ENCODE measurements at places on chromosomes 1 and 21. TPM values are rescaled to one million over a fixed set of nuclear protein-coding genes. Genes with fewer than 3 reads are reported as not detected.

GRCh38 chr1:8908388-8909151 lies 30.1 kb upstream of the ENO1 start:
- peaks cover 3% of the 10 kb centered on the region for H3K27me3 ChIP-seq
- no peak overlapping the region for H3K4me3 ChIP-seq
- H3K27ac ChIP-seq = no peak overlapping the region
- H3K4me1 ChIP-seq = peaks cover 12% of the 10 kb centered on the region
- no peak for DNase-seq

GRCh38 chr1:152112885-152113432 lies 2.3 kb downstream of the TCHH start:
- H3K36me3 ChIP-seq = peaks cover 4% of the 10 kb centered on the region
- H3K4me3 ChIP-seq = no peak overlapping the region
- no peak overlapping the region for H3K27ac ChIP-seq

- peaks cover 10% of the 10 kb centered on the region for H3K4me1 ChIP-seq
- H3K27ac ChIP-seq = no peak overlapping the region
- no peak for DNase-seq
- H3K4me3 ChIP-seq = no peak overlapping the region
Measured at GRCh38 chr1:101366513-101367215, 129.8 kb downstream of the S1PR1 start.

GRCh38 chr1:94339206-94339927 lies 78.8 kb upstream of the ABCD3 start:
- H3K27ac ChIP-seq = no peak overlapping the region
- H3K36me3 ChIP-seq = no peaks in the 10 kb centered on the region
- peaks cover 2% of the 10 kb centered on the region for H3K4me1 ChIP-seq
- DNase-seq = no peak
- H3K27me3 ChIP-seq = peaks cover 11% of the 10 kb centered on the region

DNA sequence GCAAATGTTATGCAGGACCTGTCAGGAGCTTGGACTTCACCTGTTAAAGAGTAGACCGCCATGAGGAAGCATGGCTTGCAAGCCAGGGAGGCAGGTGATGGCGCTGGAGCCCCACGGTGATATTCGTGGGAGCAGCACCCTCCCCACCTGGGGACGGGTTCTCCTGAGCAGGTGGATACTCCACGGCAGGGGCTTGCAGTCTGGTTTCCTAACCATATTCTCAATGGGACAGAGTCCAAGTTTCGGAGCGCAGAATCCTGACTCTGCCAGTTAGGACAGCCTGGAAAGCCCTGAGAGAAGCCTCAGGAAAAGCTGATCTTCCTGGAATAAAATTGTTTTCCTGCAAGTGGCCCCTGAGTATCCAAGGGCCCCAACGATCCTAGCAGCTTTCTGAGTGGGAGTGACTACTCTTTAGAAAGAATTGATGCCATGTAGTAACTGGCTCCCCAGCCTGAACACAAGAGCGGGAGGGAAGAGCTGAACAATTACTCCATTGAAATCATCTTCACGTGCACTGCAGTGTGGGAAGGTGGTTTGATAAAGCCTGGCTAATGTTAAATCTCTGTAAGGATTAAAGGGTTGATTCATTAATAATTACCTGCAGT lies 146.3 kb upstream of the RAB4A start:
- no peaks in the 10 kb centered on the region for H3K27me3 ChIP-seq
- no peak for DNase-seq
- H3K4me1 ChIP-seq = peaks cover 25% of the 10 kb centered on the region
- H3K36me3 ChIP-seq = no peaks in the 10 kb centered on the region

GRCh38 chr1:64425521-64425920 lies 44.4 kb upstream of the CACHD1 start:
- H3K36me3 ChIP-seq = no peaks in the 10 kb centered on the region
- no peak overlapping the region for H3K27ac ChIP-seq
- H3K4me1 ChIP-seq = no peaks in the 10 kb centered on the region
- H3K27me3 ChIP-seq = no peaks in the 10 kb centered on the region
- no peak for DNase-seq

The GPR37L1 gene
- not detected for total RNA-seq

GRCh38 chr1:32241001-32241763 lies 5.8 kb upstream of the FAM167B start:
- peak; percentile 58 for DNase-seq
- H3K27ac ChIP-seq = no peak overlapping the region
- H3K27me3 ChIP-seq = no peaks in the 10 kb centered on the region
- H3K4me1 ChIP-seq = peaks cover 19% of the 10 kb centered on the region

The CELA2B gene
- total RNA-seq = not detected

DNA sequence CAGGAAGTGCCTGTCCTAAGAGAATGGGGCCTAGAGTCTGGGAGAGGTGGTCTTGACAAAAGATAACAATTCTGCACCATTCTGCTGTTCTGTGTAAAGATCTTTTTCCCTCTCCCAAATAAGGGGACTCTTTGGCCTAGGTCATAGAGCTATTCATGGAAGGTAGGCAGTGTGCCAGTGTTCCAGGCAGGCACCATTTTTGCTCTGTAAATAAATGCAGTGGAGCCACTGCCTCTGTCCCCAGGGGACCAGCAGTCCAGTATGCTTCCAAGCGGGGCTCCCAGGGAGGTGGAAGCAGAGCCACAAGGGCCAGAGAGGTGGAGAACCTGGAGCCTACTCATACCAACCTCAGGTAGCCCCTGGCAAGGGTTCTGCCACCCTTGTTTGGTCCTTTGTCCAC lies 25.9 kb downstream of the KCNA2 start:
- no peaks in the 10 kb centered on the region for H3K4me1 ChIP-seq
- H3K4me3 ChIP-seq = no peak overlapping the region
- H3K27ac ChIP-seq = no peak overlapping the region
- no peak for DNase-seq
- no peaks in the 10 kb centered on the region for H3K36me3 ChIP-seq

The COL11A1 gene
- total RNA-seq = not detected

The CNKSR1 gene
- 1.5 TPM for total RNA-seq

The NTMT2 gene
- not detected for total RNA-seq

The CNR2 gene
- not detected for total RNA-seq

DNA sequence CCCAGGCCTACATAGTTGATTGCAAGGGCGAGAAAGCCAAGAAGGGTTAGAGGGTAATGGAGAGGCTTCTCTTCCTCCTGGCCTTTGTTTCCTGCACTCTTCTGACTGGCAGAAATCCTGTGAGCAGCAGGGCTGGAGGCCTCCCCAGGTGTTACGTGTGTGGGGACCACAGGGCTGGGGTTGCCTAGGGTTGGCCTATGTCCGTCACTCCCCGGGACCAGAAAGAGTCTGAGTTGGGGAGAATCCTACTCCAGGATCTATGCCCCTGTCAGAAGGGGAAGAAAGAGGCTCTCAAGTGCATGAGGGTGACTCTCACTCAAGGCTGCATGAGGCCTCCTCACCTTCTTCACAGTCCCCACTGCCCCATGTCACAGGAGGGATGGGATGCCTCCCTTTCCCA lies 38.5 kb downstream of the IGFN1 start:
- H3K36me3 ChIP-seq = peaks cover 1% of the 10 kb centered on the region
- peak; percentile 2 for DNase-seq
- no peaks in the 10 kb centered on the region for H3K4me1 ChIP-seq
- H3K4me3 ChIP-seq = no peak overlapping the region

DNA sequence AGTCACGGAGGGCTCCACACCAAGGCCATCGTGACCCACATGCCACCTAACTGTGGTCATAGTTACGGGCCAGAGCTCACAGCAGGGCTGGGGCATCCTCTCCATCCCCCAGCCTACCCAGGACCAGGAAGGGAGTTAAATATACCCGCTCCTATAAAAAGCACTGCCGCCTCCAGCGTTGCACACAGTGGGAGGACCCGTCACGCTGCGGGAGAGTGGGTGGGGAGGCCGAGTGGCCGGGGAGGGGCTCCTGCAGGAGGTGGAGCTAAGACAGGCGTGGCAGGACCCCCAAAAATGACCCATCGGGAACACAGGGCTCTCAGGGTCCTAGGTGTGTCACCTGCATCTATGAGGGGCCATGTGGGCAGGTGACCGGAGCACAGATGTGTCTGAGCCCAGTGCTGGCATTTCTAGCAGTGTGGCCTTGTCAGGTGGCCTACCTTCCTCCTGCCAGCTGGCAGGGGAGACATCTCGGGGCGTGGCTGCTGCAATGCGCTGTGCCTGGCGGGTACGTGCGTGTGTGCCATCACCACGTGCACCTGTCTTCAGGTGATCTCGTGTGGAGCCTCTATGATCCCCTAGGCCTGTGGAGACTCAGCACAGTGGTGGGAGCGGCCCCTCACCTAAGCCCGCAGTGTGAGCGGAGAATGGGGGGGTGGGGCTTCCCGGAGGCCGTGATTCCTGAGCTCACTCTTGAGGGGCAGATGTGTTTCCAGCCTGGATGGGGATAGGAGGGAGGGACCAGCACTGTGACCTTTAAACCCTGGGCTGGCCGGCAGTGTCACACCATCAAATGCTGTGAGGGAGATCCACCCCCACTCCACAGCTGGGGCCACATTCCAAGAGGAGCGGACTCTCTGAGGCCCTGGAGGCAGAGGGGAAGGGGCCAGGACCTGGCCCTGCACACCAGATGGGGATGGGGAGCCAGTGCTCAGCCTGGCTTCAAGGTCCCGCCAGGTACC lies 17.7 kb downstream of the AGRN start:
- H3K4me1 ChIP-seq = peaks cover 16% of the 10 kb centered on the region
- H3K4me3 ChIP-seq = no peak overlapping the region
- peaks cover 34% of the 10 kb centered on the region for H3K27me3 ChIP-seq

DNA sequence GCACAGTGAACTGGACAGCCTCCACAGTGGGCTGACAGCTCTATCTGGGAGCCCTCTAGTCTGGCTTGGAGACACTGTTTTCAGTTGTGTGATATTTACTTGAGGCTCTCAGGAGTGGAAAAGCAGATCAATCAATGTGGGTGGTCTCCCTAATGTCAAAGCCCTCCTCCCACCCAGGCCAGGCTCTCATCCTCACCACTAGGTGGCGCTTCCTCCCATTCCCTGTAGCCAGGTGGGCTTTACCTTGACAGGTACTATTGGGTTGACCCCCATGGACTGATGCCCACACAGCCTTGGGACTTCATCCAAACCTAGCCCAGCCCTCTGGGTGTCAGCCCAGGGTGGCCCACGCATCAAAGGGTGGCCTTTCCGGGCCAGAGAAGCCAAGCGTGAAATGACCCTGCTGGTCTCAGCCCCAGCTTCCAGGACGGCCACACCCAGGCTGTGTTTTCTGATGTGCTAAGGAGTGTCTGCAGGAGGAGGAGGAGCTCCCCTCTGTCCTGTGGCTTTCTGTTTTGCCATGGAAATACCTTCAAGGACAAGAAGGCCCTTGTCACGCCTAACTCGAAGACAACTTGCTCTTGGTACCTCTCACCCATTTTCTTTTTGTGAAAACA lies 54.0 kb downstream of the CLIC6 start:
- peaks cover 12% of the 10 kb centered on the region for H3K27me3 ChIP-seq
- H3K4me3 ChIP-seq = no peak overlapping the region
- no peaks in the 10 kb centered on the region for H3K36me3 ChIP-seq
- H3K27ac ChIP-seq = no peak overlapping the region
- H3K4me1 ChIP-seq = no peaks in the 10 kb centered on the region

DNA sequence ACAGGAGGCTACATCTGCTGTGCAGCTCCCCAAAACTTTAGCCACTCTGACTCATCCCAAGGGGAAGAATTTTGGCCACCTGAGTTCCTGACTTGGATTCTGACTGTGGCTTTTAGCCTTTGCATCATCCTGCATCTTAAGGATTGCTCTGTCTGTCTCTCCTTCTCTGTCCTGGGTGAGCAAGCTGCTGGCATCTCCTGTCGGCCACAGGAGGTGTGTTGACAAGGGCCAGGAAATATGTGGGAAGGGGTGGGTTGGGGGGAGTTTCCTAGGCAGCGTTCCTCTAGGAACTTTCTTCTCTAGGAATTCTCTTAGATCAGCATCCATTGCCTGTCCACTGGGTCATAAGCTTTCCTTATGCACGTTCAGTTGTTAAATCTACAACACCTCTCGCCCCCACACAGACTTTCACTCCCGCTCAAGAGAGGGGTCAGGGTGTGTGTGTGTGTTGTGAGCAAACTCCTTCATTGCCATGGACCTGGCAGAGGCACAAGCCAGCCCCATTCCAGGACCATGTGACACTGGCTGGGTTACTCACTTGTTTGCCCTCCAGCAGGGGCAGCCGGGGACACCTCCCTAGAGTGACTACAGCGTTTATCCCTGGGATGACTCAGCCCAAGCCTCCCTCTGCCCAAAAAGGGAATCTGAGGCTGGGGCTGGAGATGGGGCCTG lies 145.0 kb upstream of the DUSP10 start:
- H3K27me3 ChIP-seq = peaks cover 9% of the 10 kb centered on the region
- no peak overlapping the region for H3K27ac ChIP-seq
- no peak overlapping the region for H3K4me3 ChIP-seq
- no peak for DNase-seq
